A172 (cell line): ENCODE measurements at places on chromosomes 3 and 15. TPM values are rescaled to one million over a fixed set of nuclear protein-coding genes. Genes with fewer than 3 reads are reported as not detected.

The IQCH gene
- 2.4 and 3.1 TPM in 2 replicates for total RNA-seq

DNA sequence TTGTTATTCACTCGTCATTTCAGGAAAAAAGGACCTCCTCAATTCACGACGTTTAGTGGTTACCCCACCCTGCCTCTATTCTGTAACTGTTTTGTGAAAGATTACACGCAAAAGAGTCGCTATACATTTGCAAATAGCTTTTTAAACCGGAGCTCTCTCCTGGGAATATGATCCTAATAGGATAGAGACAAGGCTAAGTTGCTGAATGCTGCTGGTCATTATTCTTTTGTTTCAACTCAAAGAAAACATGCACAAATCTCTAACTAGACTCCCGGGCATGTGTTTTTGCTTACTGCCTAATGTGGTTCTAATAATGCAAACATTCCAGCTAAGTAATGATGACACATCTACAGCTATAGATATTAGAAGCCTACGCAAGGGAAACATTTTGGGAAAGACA lies 214.6 kb upstream of the MDFIC2 start:
- DNase-seq, result no peak

The ZNF660 gene
- not detected in 2 replicates for total RNA-seq

The GDPGP1 gene
- total RNA-seq, result 4.8 and 5.7 TPM in 2 replicates

The C3orf70 gene
- total RNA-seq, result 2.1 and 2.4 TPM in 2 replicates

DNA sequence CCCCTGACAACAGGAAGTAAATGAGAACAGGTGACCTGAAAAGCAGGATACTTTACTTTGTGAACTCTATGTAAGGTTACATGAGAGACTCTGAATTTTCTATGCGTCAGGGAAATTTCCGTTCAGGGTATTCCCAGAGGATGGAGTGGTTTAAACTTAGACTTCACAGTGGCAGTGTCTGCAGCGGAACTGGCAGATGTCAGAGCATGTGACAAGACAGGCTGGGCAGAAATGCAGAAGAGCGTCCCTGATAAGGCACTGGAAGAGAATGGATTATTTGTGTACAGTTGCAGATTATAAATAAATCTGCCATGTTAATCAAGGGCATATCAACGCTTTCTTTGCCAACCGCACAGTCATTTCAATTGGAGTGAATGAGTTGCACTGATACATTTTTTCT lies 598.4 kb upstream of the ZNF717 start:
- DNase-seq, result no peak

The NLGN1 gene
- 0.50 and 0.72 TPM in 2 replicates for total RNA-seq

The RYR3 gene
- total RNA-seq, result not detected in 2 replicates

The NUSAP1 gene
- total RNA-seq, result 182 and 215 TPM in 2 replicates

The SPSB4 gene
- total RNA-seq, result 1.1 and 2.9 TPM in 2 replicates

DNA sequence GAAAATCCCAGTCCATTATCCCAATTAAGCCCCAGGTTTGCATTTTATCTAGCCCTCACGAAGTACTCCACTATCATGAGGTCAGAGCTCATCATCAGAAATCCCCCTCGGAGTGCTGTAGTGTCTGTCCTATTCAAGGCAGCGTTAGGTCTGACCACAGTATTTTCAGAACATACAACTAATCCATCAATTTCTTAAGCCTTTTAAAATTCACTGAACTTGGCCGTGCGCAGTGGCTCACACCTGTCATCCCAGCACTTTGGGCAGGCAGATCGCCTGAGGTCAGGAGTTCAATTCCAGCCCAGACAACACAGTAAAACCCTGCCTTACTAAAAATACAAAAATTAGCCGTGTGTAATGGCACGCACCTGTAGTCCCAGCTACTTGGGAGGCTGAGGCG lies 11.9 kb downstream of the VGLL4 start:
- no peak for DNase-seq

The ALPK3 gene
- total RNA-seq, result 0.10 and 0.12 TPM in 2 replicates

DNA sequence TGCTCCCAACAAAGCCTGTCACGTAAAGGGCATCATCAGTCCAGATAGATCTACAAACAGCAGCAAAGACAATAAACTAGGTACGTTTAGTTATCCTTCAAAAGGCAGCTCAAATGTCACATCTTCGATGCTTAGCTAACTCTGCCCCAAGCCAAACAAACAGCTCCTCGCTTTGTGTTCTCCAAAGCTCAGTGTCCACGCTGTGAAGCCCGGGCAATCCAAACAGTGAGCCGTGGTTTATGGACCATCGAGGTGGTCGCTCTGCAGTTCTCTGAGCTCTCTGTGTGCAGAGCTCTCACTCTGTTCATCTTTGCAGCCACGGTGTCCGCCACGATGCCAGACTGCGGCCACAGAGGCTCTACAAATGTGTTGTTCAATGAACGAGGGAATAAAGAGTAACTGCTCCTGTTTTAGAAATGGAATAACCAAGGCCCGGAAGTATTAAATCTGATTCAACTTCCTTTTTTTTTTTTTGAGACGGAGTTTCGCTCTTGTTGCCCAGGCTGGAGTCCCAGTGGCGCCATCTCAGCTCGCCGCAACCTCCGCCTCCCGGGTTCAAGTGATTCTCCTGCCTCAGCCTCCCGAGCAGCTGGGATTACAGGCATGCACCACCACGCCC lies 117.2 kb upstream of the FAM174B start:
- DNase-seq, result no peak

- DNase-seq, result no peak
These were observed 574 bp downstream of the DUOXA1 start for GRCh38 chr15:45128971-45129639.

The STAC gene
- 1.1 and 1.2 TPM in 2 replicates for total RNA-seq

The CKMT1A gene
- not detected in 2 replicates for total RNA-seq

DNA sequence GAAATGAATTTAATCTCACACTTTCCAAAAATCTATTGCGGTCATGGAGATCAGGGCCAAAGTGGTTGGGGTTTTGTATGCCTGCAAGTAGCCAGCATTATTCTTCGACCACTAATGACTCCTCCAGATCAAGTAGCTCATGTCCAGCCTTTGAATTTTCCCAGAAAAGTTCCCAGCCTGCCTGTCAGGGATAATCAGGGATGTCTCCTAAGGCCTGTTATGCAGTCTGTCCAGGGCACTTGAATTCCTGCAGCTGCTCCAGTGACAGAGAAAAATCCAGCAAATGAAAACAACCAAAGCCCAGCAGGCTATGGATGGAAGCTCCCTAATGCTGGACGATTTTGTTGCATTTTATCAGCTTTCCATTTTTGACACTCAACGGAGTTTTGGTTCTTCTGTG lies 215.4 kb downstream of the ADAMTSL3 start:
- DNase-seq, result no peak

GRCh38 chr15:90035095-90035839 lies 34.1 kb downstream of the ZNF710 start:
- peak; percentile 53 for DNase-seq

The MEGF11 gene
- 0.02 and 0.57 TPM in 2 replicates for total RNA-seq

- no peak for DNase-seq
These were observed 4.9 kb downstream of the ZBTB38 start for GRCh38 chr3:141373232-141373631.

DNA sequence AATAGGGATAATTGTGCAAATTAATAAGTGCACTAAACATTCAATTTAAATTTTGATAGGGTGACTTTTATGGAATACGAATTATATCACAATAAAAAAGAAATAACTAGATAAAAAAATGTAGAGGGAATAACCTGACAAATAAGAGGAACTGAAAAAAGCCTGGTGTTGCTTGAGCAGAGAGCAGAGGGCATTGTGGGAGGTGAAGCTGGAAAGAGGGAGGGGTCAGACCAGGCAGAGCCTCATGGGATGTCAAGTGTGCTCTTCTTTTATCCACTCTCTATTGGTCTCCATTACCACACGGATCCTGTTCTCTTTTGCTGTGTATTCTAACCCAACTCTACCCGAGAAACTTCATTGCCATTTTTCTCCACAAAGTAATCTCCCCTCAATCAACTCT lies 264.0 kb upstream of the CRBN start:
- DNase-seq, result no peak

DNA sequence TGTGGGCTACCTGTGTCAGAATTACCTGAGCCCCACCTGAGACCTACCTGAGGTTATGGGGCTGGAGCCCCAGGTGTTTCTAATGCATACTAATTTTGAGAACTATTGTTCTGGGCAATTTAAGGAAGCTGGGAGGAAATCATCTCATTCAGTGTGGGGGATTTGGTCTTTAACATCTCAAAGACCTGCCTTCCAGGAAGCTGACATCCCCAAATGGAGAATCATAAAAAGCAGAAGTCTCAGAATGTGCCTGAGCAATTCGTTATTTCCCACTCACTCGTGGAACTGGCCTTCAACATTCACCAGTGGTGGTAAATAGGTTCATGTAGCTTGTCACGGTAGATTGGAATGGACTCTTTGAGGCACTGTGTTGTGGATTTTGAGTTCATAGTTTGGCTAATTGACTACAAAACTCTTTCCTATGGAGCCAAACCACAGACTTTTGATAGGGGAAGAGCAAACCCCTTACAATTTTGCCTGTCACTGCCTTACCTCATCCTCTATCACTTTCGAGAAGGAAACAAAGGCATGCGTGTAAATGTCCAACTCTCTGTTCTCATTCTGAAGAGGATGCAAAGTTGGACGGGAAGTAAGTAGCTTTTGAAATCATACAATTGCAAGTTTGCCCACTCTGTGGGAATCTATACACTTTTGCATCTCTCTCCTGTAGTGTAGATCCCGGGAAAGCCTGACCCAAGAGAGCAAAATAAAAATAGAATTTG lies 521.0 kb upstream of the MDFIC2 start:
- no peak for DNase-seq

DNA sequence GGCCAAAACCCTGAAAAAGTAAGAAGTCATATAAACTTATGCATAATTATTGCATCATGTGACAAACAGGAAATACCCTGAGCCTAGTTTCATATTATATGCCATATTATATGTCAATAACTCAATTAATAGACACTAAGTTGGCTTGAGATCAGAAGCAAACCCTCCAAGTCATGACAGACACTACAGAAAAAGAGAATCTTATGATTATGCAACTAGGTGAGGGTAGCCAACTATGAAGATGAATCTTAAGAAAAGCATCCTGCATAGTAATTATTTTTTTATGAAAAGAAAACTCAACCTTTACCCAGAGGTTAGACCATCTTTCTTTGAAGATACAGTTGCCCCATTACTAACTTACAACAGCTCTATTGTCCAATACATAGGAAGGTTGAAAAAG lies 192.4 kb upstream of the VEPH1 start:
- no peak for DNase-seq

- no peak for DNase-seq
These were observed 299.7 kb upstream of the LMCD1 start for GRCh38 chr3:8201886-8202285.

The GABRR3 gene
- total RNA-seq, result not detected in 2 replicates

- DNase-seq, result peak; percentile 87
These were observed 534 bp downstream of the FRMD5 start for GRCh38 chr15:44194323-44195150.

The SPTBN5 gene
- 0.16 and 0.22 TPM in 2 replicates for total RNA-seq

GRCh38 chr3:128293930-128294329 lies 140.6 kb downstream of the EEFSEC start:
- no peak for DNase-seq

The KCNMB2 gene
- total RNA-seq, result not detected in 2 replicates

GRCh38 chr15:92077353-92078085 lies 224.0 kb downstream of the SLCO3A1 start:
- DNase-seq, result peak; percentile 61

GRCh38 chr3:52347716-52348635 lies 31.9 kb downstream of the DNAH1 start:
- no peak for DNase-seq

DNA sequence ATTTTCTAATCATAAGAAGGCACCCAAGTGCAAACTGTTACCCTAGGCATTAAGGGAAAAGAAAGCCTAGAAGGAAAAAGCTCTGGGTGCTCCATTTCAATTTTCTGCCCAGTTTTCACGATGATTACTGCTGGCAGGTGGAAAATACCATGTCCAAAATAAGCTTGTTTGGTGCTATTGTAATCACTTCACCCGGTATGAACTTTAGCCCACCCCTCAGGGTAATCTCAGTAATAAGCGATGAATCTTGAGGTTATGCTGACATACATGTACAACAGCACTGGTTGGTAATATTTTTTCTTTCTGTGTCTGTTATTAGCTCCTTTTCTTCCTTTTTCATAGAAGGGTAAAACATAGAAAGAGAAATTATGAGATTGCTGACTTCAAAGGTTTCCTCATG lies 88.6 kb upstream of the MEX3B start:
- no peak for DNase-seq

The HRH1 gene
- total RNA-seq, result 11.3 and 12.7 TPM in 2 replicates

The RNU5B-1 gene
- not detected in 2 replicates for total RNA-seq

DNA sequence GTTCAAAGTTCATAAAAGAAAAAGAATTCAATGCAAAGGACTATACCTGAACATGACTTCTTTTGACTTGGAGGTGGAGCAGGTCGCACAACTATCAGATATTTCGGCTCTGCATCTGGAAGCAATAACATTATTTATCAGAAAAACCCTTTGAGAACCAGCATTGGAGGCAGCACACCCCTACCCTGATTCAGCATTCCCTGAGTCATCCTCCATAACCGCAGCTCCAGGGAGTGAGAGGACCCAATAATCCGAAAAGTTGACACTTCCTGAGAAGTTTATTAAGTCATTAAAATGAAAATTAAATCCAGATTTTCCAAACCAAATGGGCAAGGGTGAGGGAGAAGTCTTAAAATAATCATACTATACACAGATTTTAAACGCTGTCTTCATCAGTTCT lies 90.6 kb downstream of the ABI3BP start:
- DNase-seq, result peak; percentile 62

- DNase-seq, result no peak
These were observed 19.1 kb upstream of the FAM3D start for GRCh38 chr3:58685641-58686040.

DNA sequence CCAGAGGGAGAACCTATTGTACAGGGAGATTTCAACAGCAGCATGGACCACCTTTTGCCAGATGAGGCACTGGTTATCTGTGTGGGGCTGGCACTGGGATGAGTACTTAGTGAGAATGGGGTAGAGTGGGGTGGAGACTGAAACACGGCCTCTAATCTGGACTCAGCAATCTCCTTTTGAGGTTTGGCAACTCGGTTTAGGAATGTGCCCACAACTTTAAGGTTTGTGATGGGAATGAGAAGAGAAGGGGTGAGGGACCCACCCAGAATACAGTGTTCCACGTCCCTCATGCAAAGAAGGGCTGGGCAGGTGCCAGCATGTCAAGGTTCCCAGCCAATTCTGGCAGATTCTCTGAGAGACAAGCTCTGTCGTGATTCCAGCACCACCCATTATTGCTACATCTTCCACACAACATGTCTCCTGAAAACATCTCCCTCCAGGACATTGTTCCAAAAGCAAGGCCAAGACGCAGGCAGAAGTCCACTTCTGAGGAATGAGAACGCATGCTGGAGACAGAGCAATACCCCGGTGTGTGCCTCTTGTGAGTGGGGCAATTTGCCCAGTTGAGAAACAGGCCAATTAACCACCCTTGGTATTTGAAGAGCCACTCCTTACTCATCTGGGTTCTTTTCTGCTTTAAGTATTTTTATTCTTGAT lies 37.5 kb upstream of the CCR4 start:
- no peak for DNase-seq

The MTFMT gene
- 33.4 and 47.1 TPM in 2 replicates for total RNA-seq

DNA sequence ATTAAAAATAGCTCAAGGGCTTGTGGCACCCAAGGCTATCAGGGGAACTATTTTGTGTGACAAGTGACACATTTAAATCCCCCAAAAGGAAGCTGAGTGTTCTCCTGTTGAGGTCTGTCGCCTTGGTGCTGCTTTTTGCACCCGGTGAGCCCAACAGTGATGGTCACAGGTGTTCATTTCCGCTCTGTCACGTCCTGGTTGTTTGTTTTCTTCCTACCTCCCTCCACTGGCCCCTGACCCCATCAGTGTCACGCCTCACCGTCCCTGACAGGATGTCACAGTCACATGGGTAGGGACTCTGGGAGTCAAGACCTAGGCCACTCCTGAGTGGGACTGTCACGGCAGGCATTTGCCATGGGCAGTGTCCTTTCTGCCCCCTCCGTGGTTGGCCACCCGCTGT lies 11.2 kb downstream of the SLCO3A1 start:
- DNase-seq, result no peak
